Right forelimb (tissue), 1 donor: ENCODE measurements at places on chromosomes 16 and 17.

DNA sequence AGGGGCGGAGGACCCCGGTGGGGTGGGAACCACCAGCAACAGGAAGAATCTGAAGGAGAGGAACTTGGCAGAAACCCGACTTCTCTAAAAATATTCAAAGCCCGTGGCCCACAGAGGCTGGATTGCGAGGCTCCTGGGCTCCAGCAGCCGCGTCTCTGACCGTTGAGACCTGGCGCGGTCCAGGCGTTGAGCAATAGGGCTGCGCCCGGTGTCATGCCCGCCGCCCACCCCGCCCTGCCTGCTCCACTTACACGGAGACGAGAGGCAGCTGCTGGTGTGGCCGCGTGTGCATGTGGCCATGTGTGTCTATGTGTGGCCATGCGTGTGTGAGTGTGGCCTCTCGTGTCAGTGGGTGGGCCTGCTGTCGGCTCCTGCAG, 83.6 kb downstream of the IRF8 start:
- no peak for DNase-seq

GRCh38 chr16:56211435-56211981, 20.2 kb downstream of the GNAO1 start:
- DNase-seq = no peak

GRCh38 chr17:66341462-66341861, 39.0 kb downstream of the PRKCA start:
- no peak for DNase-seq

DNA sequence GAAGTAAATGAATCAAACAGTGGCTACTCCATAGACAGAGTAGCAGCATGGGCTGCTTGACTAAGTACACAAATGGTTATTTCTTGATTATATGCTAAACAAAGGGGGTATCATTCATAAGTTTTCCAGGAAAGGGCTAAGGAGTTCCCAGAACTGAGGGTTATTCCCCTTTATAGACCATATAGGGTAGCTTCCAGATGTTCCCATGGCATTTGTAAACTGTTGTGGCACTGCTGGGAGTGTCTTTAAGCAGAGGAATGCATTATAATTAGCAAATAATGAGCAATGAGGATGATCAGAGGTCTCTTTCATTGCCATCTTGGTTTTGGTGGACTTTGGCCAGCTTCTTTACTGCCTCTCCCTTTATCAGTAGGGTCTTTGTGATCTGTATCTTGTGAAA, 105.1 kb downstream of the CDH11 start:
- no peak for DNase-seq

GRCh38 chr16:11328172-11329070, 16.8 kb upstream of the RMI2 start:
- no peak for DNase-seq

DNA sequence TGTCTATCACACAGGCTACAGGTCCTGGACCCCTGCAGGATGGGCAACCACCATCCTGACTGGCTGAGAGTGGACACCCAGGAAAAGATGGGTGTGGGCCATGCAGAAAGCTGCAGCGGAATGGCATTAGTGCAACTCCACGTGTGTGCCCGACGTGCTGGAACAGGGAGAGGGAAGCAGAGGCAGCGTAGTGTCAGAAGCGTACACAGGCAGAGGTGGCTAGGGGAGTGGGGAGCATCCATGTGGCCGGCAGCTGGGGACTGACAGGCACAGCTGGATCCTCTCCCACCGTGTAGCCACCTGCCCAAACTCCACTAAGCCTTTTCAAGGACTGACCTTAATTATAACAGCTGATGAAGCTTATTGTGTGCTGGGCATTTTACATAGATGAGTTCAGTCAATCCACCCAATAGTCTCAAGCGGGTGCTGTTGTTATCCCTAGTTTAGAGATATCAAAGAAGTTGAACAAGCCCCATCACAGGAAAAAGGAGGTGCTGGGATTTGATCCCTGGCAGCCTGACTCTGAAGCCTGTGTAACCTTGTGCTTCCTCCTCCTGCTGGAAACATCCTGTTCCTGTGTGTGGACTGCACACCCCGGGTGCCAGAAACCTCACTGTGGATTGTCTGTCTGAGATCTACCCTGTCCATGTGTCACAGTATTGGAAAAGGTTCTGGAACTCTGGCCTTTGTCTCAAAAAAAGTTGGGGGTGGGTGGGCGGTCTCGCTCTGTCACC, 114.0 kb downstream of the PRKCA start:
- DNase-seq = no peak

DNA sequence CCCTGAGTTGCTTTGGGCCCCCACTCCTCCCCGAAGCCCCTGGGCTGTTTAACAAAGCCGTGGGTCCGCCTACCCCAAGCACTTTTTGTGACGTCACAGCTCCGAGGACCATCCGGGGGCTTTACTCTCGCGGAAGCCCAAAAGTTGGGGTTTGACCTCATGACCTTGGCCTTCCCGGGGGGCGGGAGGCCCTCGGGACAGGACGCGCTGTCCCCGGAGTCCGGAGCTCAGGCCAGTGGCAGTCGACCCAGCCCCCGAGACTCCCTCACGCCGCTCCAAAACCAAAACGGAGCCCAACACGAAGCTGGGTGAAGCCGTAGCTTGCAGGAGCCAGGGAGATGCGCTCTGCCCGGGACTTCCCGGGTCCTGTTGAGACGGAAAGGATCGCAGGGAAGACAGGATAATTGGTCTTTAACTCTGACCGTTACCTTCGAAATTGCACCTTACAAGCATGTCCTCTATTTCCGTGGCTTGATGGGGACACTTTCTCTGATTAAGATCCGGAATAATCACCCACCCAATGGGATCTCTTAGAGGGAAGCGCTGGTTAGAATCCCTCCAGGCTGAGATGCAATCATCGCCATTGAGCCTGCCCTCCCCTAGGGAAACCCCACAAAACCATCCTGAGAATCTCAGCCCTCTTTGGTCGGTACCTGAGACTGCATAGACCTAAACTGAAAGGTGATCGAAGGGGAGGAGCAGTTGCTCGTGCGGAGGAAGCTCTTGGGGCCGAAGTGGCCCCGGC, 4.9 kb upstream of the SOX9 start:
- DNase-seq = no peak

DNA sequence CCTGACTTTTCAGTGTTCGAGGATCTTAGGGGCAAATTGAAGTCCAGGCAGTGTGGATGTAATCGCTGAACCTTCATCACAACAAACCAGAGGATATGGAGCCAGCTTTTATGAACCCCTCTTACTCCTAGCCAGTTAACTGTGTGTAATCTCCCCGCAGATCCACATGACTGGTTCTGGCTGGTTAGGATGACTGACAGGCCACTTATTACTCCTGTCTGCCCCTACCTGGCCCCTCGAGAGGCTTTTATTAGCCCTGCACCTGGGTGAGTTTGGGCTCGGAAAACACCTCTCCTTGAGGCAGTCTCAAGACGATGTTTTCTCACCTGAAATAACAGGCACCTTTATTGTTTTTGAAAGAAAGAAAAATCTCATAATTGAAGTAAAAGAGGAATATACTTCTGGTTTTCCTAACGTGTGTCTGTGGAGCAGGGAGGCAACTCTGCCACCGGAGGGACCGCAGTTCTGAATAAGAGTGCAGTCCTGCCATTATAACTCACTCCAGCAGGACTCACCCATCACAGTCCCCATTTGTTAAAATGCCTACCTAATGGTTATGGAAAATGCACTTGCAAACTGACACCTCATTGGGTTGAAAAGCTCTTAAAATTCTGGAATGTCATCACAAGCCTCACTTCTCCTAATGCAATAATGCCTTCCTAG, 291.9 kb upstream of the N4BP1 start:
- no peak for DNase-seq

DNA sequence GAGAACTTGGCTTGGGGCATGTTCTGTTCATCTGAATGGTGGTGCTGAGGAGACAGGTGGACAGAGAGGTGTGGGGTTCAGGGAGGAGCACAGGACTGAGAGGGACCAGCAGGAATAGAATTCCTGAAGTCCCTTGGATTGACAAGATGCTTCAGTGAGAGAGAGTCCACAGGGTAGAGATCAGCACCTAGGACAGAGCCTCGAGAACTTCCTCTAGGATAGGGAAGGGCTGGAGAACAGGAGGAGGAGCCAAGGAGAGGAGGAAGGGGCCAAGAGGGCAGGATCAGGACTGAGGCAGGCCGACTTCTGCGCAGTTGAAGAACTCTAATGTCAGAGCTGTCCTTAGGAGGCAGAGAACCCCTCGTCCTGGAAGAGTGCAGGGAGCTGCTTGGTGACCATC, 138.4 kb downstream of the PRKCB start:
- no peak for DNase-seq

DNA sequence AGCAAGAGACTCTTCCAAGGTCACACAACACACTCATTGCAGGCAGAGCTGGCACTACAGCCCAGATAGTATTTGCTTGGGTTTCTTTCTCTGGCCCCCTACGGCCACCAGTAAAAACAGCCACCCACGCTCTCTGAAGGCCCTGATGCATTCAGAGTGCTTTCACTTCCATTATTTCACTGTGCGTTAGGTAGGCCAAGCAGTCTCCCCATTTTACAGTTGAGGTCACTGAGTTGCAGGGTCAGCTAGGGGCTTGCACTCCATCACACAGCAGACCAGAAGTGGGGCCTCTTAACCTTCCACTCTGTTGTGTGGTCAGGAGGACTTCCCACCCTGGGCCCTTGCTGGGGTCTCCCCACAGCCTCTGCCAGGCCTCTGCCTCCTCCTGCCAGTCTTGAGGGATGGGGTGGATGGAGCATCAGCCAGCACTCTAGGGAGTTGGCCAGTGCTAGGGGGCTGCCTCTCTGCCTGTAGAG, 2.5 kb downstream of the TBX21 start:
- no peak for DNase-seq

GRCh38 chr16:3050487-3050886, 4.1 kb downstream of the MMP25 start:
- DNase-seq = no peak

DNA sequence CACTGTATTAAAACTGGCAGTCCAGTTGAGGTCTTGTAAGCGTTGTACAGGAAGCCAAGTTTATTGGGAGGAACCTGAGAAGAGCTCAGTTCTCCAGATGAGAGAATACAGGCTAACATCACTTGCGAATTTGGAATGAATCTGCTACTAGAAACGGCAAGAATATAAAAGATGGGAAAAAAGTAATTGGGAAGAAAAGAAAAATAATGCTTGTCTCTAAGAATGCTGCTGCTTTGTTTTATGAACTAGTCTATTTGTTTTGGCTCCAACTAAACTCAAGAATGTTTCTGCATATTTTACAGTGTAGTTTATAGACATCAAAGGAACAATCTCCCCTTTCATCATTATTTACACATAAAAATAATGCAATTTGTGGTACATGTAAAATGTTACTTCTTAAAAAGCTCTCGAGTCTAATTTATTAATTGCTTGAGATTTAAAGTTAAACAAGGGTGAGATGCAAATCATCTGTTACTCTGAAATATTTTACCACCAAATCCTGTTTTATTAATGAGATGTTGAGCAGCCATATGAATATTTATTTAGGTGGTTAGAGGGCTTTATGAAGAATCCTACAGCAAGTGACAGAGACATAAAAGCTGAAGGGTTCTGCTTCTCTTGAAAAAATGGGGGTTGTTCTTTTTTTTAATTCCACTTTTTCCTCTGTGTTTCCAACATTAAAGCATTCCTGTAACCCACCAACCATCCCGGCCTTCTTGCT, 162.1 kb upstream of the AXIN2 start:
- DNase-seq = no peak

DNA sequence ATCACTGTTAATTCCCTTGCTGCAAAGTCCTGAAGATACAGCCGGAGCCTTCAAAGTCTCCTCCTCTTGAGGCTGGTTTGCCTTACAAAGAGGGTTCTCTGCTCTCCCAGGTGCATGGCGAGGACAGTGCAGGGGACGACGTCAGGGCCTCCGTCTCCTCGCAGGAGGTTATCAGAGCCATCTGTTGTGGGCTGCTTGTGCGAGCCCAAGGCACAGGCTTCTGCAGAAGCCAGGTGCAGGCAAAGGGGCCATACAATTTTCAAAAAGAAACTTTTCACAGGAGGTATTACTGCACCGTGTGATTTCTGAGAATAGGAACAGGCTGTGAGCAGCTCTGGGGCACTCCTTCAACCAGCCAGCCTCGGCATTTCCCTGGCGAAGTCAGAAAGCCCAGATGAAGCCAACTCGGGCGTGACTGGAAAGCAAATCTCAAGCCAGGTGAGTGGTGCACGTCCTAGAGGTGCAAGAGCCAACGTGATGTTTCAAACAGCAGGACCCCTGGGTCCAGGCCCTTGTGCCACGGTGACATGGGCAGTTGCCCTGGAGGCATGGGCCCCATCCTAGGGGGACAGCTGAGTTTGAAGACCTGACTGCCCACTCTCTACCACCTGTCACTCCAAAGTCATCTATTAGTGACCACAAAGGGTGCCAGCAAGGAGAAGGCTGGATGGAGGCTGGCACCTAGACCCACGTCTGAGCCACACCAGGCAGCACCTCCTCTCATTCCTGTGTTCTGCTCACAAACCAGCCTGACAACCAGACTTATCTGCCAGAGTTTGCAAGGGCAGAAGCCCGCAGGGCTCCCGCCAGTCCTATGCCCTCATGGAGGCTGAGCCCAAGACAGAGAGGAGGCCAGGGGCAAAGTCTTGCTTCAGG, 68.6 kb downstream of the SMPD3 start:
- DNase-seq = no peak

DNA sequence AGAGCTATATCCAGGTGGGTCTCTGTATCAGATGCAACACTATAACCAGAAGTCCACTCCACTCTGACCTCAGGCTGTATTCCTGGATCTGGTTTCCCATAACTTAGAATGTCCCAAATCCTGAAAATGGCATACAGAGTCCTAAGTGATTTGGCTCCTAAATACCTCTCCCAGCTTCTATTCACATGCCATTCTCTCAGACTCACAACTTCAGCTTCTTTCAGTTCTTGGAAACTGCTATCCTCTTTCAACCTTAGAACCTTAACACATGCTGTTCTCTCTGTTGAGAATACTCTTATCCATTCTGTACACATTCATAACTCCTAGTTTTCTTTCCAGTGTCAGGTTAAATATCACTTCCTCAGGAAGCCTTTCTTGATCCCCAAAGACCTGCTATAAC, 132.0 kb downstream of the BRIP1 start:
- DNase-seq = no peak

GRCh38 chr16:79664407-79664806, 63.9 kb upstream of the MAF start:
- no peak for DNase-seq

DNA sequence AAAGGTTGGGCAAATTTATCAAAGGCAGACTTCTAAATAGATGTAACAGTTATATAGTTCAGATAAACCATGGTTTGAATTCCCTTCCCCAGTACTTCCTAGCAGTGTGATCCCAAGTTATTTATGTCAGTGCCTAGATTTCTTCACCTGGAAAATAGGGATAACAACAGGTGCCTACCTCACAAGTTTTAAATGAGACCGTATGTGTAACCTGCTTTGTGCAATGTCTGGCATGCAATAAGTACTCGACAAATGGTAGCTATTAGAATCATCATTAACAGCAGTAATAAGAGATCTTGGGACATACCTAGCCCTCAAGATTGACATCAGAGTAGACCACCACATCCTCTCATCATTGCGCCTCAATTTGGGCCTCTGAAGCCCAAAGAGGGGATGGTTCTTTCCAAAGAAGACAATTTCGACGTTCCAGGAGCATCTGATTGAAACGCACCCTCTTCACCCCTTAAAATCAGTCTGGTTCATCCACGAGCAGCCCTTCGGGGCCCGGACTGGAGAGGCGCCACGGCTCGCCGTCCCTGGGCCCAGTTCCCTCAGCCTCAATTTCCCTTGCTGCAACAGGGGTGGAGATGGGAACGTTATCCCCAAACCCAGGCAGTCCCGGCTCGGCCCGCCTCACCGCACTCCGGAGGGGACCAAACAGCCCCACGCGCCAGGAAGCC, 541 bp downstream of the ACACA start:
- no peak for DNase-seq
